ENCODE measurements at places on chromosomes 12 and 14.

GRCh38 chr14:38496092-38496491 is 240.2 kb upstream of the CLEC14A start:
- DNase-seq: no peak

DNA sequence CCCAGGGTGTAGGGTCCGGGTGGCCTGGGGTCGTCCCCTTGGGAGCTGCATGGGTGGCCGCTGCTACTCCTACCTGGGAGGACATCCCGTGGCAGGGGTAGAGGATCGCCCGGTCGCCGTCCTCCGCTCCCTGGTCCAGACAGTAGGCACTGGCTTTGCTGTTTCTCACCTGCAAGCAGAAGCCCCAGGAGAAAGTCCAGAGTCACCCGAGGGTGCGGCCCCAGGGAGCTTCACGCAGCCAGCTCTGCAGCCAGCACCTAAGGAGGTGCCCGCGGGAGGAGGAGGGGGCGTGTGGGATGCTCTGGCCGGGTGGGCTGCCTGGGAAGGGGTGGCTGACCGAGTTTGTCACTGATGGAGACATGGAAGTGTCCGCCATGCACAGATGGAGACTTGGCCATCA is 54.8 kb downstream of the NOC4L start:
- no peak for DNase-seq

DNA sequence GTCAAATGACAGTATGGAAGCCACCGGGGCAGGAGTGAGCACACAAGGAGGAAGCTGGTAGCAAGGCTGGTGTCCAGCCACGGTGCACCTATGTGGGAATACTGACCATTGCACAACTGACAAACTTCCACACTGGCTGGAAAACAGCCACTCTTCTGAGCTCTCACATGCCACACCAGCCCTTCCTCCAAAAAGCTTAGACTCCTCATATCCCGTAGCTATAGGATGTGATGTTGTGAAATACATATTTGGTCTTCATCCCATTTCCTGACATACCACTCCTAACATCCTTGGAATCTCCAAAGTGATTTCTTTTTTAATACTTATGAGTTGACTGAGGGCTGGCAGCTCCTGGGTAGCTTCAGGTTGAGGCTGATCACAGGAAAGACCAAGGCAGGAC is 103.6 kb downstream of the NTF3 start:
- DNase-seq: no peak

- DNase-seq: no peak
Measured at GRCh38 chr14:21486640-21487087, 9.7 kb downstream of the TOX4 start.

- no peak for DNase-seq
Measured at GRCh38 chr12:7719946-7720730, 8.9 kb downstream of the DPPA3 start.

DNA sequence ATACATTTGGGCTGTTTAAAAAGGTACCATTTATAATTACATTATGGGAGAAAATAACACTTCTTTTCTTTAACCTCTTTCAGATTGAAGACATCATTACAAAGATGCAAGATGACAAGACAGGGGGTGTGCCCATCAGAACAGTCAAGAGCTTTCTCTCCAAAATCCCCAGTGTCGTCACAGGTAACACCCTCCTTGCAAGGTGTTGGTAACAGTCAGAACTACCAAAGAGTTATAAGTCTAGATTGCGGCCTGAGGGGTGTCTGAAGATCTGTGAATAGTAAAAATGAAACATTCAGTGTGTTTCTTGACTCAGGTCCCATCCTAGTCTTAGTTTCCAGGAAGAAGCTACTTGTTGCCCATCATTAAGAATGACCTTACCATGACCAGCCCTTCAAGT is 419.8 kb downstream of the RGS6 start:
- no peak for DNase-seq

GRCh38 chr14:61860294-61860918 is 98.2 kb downstream of the SNAPC1 start:
- DNase-seq: peak; percentile 68

GRCh38 chr12:24025153-24025798 is 75.8 kb upstream of the SOX5 start:
- no peak for DNase-seq

GRCh38 chr14:23035303-23036144 is 824 bp upstream of the PSMB5 start:
- no peak for DNase-seq

DNA sequence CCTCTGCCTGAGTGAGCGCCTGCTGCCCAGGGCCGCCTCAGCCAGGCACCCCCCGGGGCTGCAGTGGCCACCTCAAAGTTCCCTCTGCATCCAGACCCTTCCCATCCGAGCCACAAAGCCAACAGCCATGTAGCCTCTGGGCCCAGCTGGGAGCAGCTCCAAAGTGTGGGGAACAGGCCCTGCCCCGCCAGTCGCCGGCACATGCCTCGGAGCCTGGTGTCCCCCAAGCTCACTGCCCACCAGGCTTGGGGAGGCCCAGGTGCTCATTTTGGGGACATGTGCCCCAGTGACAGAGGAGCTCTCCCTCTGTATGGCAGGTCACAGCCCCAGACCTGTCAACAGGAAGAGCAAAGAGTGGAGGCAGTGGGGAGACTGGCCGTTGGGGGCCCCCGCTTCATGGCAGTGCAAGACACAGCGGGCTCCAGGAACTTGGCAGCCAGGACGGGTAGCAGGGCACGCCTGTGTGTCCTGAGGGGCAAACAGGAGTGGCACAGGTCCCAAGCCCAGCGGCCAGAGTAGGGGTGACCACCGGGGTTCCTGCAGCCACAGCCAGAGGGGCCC is 29.9 kb downstream of the JAG2 start:
- DNase-seq: no peak

- no peak for DNase-seq
Measured at GRCh38 chr14:62667421-62667914, 377.8 kb downstream of the KCNH5 start.

- DNase-seq: no peak
Measured at GRCh38 chr12:93266-94005, 26.9 kb downstream of the IQSEC3 start.

DNA sequence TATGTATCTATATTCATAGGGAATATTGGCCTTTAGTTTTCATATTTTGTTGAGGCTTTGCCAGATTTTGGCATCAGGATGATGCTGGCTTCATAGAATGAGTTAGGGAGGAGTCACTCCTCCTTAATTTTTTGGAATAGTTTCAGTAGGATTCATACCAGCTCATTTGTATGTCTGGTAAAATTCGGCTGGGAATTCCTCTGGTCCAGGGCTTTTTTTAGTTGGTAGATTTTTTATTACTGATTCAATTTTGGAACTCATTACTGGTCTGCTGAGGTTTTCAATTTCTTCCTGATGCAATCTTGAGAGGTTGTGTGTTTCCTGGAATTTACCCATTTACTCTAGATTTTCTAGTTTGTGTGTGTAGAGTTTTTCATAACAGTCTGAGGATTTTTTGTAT is 175.2 kb downstream of the EPS8 start:
- DNase-seq: no peak

DNA sequence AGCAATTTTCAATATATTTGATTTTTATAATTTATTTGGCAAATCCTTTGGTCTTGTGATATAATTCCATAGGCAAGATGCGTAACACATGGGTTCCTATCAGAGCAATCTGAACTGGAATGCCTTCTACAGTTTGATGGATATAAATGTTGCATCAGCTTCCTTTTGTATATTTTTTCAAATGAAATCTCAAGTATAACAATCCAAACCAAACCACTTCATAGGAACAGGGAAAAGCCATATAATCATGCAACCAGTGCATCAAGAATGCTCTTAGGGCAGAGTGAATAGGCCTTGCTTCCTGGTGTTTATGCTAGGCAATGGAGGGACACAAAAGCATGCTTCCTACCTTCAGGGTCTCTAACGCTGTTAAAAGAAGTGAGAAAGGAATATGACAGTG is 34.5 kb downstream of the EFCAB11 start:
- no peak for DNase-seq

DNA sequence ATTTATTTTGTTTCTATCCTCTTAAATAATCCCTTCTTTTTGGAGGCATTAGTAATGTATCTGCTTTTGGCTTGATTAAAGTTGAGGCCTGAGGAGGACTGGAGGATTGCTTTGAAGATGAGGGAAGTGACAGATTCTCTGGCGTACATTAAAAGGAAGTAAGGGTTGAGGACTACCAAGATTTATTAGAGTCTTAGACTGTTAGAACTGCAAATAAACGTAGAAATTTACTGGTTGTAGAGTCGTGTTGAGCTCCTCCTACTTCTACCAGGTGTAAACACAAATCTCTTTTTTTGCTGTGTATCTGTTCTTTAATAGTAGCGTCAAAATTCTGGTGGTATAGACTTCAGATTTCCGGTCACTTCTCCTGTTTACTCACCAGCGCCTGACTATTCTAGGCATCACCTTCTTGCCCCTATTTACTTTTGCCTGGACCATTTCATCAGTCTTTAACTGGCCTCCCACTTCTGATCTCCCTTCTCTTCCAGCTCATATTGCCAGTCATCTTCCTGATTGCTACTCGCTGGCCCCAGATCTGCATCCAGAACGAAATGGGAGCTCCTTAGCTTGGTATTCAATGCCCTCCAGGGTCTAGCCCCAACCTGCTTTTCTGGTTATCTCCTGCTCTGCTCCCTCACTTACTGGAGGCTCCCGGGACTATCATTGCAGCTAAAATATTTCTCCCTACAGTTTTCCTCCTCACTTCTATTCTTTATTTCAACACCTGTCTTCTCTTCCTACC is 8.4 kb upstream of the EID3 start:
- DNase-seq: no peak

DNA sequence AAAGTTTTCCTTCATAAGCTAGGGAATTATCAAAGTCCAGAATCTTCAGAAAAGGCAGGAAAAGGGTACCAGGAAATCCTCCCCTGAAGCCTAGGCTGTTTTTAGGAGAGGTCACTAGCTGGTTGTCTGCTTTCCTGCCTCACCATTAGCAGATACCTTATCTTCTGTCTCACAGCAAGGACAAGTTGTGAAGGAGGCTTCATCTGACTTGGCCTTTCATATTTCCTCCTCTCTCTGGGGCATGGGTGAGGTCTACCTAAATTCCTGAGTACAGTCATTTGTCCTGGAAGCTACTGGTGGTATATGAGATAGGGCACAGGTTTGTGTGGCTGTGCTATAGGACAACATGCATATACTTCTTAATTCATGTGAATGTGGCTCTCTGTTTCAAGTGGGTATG is 2.3 kb downstream of the FOXJ2 start:
- no peak for DNase-seq

GRCh38 chr12:19200261-19200660 is 70.7 kb downstream of the PLEKHA5 start:
- no peak for DNase-seq

DNA sequence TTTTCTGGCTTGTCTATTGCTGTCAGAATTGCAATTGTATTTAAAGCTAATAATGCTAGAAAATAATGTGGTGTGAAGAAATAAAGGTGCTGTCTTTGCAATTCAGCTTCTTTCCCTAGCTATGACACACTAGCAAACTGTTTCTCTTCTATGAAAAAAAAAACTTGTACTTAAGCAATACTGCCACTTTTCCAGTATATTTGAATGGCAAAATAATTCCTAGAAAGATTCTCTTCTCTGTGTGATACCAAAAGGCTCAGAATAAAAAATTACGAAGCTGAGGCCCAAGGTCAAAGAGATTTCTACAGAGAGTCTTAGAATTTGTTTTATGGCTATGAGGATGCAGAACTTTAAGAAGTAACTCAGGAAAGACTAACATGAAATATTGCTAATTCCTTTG is 235.5 kb downstream of the ADAMTS20 start:
- DNase-seq: no peak

GRCh38 chr12:27464220-27464554 is 17.7 kb downstream of the SMCO2 start:
- DNase-seq: no peak

DNA sequence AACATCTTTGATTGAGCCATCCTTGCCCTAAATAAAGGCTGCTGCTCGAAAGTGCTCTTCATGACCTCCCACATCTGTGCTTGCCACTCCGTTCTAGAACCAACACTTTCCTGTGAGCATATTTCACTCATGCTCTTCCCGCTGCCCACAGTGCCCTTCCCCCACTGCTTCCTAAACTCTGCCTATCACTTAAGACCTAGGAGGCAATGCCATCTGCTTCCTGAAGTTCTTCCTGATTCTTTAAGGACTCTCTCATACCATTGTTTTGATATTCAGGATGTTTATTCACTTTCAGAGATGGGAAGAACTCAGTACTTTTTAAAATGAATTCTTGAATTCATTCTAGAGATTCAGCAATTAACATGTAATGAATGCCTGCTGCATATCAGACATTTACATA is 49.9 kb downstream of the ZFYVE21 start:
- DNase-seq: peak; percentile 45

DNA sequence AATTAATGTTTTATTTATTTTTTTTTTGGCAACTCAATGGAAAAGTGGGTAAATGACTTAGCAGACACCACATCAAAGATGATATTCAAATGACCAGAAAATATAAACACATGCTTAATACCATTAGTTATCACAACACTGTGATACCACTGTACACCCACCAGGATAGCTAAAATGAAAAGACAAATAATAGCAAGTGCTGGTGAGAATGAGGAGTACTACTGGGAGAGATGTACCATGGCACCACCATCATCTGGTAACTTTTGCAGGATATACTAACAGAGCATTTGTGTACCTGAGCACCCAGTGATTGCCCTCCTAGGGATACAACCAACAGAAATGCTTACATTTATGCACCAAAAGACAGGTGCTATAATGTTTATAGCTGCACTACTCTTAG is 21.9 kb downstream of the TRIM9 start:
- no peak for DNase-seq

DNA sequence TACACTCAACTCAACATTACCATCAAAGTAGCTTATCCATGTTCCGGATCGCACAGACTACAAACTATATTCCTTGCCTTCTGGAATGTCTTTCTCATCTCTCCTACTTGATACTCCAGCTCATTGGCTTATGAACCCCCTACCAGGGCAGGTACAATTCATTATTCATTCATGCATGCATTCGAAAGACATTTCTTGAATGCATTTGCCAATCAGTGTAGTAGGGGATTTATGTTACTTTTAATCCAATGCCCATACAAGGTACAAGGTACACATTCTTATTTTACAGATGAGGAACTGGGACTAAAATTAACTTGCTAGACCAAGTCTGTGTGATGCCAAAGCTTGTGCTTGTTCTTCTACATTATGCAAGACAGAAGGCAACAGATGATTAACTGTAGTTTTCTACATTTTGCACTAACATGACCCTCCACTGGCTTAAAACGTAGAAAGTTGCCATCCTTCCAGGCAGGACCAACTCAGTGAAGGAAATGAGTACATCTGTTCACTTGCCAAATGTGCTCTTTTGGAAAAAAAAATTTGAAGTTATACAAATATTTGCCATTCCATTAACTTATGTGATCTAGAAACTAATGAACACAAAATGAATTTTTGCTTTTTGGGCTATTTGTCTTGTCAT is 53.8 kb upstream of the KCNJ8 start:
- DNase-seq: no peak

- DNase-seq: no peak
Measured at GRCh38 chr14:99964979-99965378, 100.2 kb upstream of the EVL start.

DNA sequence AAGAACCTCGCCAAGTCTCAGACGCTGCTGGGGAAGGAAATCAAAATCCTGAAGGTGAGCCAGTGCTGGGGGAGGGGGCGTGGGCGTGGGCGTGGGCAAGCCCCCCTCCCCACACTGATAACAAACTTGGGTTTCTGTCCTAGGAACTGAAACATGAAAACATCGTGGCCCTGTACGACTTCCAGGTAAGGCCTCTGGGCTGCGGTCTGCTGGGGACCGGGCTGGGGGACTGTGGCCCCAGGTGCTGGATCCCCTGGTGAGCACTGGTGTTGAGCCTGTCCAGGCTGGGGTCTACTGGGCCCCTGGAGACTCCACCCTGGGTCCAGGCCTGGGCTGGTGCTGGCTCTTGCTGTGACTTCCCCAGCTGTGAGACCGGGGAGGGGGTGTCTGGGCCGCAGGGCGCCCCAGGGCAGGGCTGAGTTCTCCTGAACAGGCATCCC is 1.2 kb downstream of the ULK1 start:
- DNase-seq: no peak

Data from endothelial cell (in vitro differentiated cells).